ENCODE measurements at places on chromosomes 3 and 15.

DNA sequence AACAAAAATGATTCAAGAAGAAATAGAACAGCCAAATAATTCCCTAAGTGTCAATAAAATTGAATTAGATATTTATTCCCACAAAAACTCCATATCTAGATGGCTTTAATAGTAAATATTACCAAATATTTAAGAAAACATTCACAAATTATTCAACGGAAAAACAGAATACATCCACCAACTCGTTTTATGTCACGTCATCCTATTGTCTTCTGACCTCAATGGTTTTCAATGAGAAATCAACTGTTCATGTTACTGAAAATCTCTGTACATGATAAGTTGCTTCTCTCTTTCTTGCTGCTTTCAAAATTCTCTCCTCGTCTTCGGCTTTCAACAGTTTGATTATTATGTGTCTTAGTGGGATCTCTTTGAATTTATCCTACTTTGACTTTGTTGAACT is 17.1 kb upstream of the FBXL2 start:
- DNase-seq: no peak

DNA sequence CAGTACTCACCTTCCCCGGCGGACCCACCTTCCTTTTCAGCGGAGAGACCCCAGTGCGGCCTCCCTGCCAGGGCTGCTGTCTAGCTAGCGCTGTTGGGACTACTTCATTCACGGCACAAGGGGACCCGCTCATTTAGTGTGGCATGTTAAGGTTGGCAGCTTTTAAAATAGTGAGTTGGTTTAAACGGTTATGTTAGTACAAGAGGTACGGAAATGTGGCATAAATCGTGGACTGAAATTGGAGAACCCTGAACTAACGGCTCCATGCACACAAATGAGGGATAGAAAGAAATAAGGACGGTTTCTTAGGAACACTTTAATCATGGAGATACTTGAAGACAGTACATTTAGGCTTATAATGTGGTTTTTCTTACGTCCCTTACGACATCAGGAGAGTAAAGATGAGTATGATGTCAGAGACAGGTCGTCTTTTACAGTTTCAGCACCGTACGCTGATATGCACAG is 752 bp downstream of the CEP63 start:
- DNase-seq: no peak

- DNase-seq: no peak
These were observed 285.4 kb upstream of the ROPN1 start for GRCh38 chr3:124277144-124277890.

DNA sequence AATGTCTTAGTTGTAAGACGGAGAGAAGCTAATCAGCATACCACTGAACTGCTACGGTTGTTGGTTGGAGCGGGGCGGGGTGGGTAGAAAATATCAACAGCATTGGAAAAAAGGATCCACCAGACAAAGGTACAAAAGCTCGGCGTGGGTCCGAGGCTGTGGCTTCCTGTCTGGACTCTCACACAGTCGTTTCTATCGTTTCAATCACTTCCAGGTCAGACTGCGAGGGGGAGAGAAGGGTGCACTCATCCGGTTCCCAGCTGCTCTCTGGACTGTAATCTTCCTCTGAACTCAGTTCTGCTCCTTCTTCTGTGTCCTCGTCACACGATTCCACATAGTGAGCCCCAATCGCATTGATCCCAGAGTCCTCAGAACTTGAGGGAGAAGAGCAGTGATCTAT is 70.0 kb downstream of the C3orf70 start:
- DNase-seq: no peak

GRCh38 chr15:82751308-82751707 is 41.6 kb upstream of the AP3B2 start:
- DNase-seq: no peak
